ENCODE measurements at places on chromosomes 2 and 18.

DNA sequence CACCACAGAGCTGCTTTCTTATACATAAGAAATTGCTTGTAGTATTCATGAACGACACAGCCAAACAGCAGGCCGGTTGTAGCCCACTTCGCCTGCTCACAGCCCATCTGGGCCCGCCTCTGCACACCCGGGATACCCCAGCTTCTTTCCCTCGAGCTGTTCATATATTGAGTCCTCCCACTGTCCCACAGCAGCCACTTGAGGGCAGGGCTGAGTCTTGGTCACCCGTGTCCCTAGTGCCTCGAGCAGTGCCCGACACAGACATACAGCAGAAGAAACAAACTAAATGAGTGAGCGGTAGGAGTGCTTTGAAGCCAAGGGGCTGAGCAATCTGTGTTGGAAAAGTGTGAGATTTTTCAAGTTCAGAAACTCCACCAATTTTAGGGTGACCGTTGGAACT is 251.4 kb downstream of the KLHL29 start:
- DNase-seq: peak; percentile 4

DNA sequence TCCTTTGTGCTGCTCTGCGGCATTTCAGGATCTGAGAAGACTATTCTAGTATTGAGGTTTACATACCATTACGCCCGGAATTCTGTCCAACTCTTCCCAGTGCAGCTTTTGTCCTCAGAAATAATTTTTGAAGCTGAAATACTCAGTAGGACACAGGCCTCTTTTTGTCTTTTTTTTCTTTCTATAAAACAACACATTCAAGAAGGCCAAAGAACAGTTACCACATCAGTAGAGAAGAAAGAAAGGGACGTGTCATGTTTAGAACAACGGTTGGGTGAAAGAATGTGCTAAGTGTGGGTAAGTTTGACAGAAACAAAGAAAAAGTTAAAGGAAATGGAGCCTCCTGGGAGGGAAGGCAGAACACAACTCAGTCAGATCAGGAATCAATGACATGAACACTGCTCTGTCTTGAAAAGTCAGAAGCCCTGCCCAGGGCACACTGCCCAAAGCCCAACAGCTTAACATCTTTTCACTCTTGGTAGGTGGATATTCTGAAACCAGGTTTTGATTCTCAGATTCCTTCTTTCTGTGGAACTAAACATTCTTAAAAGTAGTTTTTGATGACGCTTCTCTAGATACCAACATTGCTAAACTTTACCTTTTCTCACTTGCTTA is 198.6 kb upstream of the CWC22 start:
- no peak for DNase-seq

GRCh38 chr2:235616885-235617284 is 123.0 kb downstream of the AGAP1 start:
- peak; percentile 65 for DNase-seq

DNA sequence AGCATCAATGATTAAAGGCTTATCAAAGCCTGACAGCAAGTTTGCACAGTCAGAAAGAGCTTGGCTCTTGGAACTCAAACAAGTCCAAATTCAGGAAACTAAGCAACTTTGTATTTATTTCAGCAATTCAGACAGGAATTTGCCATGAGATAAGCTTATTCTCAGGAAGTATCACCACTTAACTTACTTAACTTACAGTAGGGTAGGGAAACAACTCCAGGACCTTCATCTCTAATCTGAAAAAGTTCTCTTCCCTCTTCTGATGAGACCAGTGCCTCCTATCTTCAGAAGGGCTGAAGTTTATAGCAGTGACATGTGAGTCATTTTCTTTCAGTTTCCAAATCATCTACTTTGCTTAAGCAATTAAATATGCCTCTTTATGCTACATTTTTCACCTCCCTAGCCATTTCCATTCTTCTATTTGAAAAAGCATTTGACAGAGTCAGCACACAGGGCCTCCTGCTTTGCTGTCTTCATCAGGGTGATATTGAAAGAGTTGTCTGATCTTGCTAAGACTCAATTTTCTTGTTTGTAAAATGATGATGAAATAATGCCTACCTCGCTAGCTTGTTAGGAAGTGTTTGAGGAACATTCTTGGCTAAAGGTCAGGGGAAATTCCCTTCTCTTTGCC is 389.5 kb downstream of the RND3 start:
- no peak for DNase-seq

DNA sequence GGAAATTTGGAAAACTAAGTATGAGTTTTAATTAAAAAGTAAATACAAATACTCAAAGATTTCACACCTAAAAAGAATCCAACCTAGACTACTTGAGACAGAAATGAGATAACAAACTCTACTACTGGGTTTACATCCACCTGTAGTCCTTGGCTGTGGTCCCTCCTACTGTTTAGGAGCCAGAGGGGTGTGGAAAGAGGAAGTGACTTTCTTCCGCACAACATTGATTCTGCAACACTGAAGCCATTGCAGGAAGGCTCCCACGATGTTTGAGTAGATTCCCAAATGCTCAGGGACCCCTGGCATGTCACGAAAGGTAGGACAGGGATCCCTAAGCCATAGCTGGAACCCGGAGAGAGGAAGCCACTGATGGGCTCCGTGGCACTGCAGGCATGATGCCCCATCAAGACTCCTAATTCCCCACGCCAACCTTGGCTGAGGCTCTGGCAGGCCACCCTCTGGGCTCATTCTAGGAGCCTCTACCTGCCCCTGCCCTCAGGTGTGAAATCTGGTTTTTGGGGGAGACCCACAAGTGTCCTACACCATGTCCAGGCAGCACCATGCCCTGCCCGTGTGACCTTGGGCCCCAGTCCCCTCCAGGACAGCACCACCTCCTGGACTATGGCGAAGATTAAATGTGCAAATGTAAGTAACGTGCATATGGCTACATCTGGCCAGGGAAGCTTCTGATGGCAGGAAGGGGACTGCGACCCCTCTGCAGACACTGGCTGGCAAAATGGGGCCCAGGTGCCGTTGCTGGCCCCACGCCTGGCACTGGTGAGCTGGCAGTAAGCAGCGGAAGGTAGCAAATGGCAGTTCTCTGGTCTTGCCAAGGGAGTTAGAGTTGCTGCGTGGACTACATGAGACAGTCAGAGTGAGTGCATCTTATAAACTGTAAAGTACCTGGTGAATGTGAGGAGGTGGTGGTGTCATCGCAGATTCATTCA is 38.2 kb upstream of the MAL start:
- no peak for DNase-seq
